Fibroblast of villous mesenchyme (primary cell): ENCODE measurements at places on chromosomes 1 and 21.

GRCh38 chr1:93078203-93078602 is 880 bp upstream of the MTF2 start:
- no peak for DNase-seq

DNA sequence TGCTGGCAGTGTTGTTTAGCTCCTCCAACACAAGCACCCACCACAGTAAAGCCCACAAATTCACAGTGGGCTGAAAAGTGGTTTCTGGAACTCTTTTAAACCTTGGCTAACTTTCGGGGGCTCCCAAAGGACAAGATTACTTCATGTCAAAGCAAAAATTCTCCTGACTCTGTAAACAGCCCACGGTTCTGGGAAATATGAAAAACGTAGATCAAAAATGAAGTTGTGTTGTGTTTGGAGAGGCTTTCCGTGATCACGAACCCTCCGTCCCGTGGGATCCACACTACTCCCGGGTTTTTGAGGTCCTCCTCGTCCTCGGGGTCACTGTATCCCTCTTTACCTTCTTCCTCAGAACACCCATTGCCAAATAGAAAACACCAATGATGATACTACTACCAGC is 159.0 kb upstream of the RUNX1 start:
- no peak for DNase-seq

DNA sequence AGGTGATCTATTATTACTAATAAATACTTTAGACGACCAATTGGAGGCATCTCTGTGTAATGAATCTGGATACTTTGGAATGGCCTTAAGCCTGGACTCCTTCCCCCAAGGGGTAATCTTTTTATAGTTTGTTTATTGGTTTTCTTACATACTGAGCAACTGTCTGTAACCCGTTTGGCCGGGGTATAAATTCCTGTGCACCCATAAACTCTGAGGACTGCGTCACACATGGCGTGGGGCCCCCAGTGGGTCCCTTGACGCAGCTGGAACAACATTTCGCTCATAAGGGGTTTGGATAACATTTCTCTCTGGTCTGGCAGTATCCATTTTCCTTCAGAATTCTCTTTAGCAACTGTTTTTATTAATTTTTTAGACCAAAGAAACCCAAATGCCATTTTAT is 26.5 kb downstream of the SCCPDH start:
- peak; percentile 39 for DNase-seq

DNA sequence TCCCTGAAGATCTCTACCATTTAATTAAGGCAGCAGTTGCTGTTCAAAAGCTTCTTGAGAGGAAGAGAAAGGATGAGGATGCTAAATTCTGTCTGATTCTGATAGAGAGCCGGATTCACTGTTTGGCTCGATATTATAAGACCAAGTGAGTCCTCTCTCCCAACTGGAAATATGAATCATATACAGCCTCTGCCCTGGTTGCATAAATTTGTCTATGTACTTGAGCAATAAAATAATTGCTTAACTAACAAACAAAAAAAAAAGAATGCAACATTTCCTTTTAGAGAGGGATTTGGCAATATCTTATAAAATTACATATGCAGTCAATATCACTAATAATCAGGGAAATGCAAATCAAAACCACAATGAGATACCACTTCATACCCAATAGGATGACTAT is 26.8 kb downstream of the ALDH9A1 start:
- DNase-seq = no peak

GRCh38 chr1:4126731-4127591 is 226.9 kb upstream of the C1orf174 start:
- DNase-seq = no peak

- DNase-seq = peak; percentile 6
Measured at GRCh38 chr1:7253118-7253480, 467.8 kb downstream of the CAMTA1 start.

DNA sequence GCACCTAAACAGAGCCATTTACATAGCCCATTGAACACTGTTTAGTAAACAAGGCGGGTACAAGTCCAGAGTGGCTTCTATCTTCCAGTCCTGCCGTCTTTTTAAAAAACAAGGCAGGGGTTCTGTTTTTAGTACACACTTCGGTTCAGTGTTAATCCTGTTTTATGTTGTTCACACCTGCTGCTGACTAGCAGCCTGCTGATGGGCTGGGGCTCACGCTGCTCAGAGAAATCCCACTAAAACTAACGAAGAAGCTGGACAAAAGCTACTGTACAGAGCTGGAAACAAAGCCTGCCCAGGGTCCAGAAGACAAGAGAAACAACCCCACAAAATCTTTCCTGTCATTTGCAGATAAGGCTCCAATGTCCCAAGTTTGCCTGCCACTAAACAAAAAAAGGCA is 13.2 kb downstream of the ESRRG start:
- no peak for DNase-seq

DNA sequence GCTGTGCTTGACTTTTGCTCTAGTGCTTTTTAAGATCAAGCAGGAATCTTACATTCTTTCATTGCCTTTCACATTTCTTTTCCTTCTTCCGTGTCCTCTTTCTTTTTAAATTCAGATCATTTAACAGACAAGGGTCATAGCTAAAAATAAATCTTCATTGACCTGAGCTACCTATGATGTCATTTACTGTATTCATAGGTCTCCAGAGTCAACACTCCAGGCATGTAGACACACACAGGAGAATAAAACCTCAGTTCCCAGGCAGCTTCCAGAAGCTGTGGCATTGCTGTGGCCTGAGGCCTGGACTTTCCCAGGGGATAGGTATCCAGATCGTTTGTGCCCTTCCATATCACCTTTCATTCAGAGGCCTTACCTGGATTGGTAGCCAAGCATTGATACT is 38.5 kb upstream of the ENAH start:
- DNase-seq = no peak

GRCh38 chr1:54836594-54836993 is 35.5 kb upstream of the TTC22 start:
- DNase-seq = no peak

- no peak for DNase-seq
Measured at GRCh38 chr21:42392731-42393442, 3.0 kb downstream of the TMPRSS3 start.

- peak; percentile 30 for DNase-seq
Measured at GRCh38 chr1:61343734-61344420, 261.5 kb downstream of the NFIA start.

DNA sequence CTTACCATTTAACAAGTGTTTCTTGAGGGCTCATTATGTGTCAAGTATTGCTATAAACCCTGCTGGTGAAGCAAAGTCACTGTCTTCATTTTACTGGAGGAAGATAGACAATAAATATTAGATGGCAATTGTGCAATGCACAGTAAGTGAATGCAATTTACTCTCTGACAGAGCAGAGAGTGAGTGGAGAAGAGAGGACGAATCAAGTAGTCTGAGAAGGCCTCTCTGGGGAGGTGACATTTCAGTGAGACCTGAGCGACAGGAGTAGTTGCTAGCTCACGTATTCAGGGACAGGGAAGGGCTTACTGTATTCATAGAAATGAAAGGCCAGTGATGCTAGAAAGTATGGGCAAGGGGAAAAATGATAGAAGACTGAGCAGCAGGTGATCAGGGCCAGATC is 1.2 kb upstream of the NMNAT2 start:
- no peak for DNase-seq

GRCh38 chr1:203034422-203035110 is 8.3 kb downstream of the PPFIA4 start:
- no peak for DNase-seq

DNA sequence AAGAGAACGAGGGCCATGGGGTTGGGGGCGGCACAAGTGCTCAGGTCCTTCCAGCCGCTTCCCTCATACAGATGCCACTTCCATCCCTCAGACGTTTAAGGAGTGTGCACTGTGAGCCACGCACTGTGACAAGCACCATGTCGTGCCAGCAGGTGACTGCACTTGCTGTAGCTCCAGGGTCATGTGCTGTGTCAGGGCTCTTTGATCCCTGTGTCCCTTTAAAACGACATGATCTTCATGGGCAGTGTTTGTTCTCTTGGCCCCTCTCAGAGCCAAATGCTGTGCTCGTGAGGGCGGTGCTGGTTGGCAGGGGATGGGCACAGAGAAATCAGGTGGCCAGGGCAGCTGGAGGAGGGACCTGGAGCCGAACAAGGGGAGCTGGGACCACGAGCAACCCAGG is 19.9 kb downstream of the IL10RB start:
- DNase-seq = no peak

GRCh38 chr1:167825419-167826079 is 88.4 kb downstream of the ADCY10 start:
- DNase-seq = no peak

DNA sequence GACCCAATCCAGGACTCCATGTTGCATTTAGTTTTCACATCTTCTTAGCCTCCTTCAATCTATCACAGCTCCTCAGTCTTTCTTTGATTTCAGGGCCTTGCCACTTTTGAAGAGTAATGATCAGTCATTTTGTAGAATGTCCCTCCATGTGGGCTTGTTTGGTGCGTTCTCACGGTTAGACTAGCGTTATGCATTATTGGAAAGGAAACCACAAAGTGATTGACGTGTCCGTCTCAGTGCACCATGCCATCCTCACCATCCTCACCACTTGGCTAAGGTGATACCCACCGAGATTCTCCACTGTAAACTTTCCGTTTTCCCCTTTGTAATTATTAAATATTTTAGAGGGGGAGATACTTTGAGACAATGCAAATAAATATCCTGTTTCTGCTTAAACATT is 59.6 kb upstream of the OLIG2 start:
- DNase-seq = no peak

- no peak for DNase-seq
Measured at GRCh38 chr1:191839891-191840290, 318.4 kb upstream of the RGS18 start.

GRCh38 chr1:67597336-67597735 is 87.7 kb upstream of the GADD45A start:
- DNase-seq = peak; percentile 30

DNA sequence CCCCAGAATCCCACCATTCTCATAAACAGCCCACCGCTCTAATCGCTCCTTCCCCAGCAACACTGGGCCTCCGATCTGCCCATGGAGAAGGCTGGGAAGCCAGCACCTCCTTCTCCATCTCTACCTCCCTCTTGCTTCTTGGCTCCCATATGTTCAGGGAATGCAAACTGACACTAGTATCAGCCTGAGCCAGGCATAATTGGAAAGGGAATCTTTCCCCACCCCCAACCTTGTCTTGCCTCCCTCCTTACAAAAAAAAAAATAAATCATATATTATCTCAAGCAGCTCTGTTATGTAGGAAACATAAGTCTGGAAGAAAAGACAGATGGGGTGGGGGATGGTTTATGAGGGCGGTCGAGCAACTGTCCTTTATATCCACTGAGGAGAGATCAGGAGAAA is 127.2 kb downstream of the NAV1 start:
- DNase-seq = no peak

GRCh38 chr1:248695451-248696132 is 7.0 kb downstream of the OR14I1 start:
- DNase-seq = peak; percentile 2

GRCh38 chr1:151175863-151176262 is at the start of gene TMOD4:
Gene TMOD4, minus strand, starts transcription at chr1:151175981. Its CDS starts 1,106 bp downstream, at chr1:151174875.
- peak; percentile 12 for DNase-seq

GRCh38 chr1:20634594-20635084 is 1.4 kb downstream of the PINK1 start:
- peak; percentile 19 for DNase-seq

GRCh38 chr1:99849744-99850458 is at the start of gene AGL:
Gene AGL, plus strand, starts transcription at chr1:99850361. Its CDS starts 682 bp downstream, at chr1:99851043.
- DNase-seq = peak; percentile 76

DNA sequence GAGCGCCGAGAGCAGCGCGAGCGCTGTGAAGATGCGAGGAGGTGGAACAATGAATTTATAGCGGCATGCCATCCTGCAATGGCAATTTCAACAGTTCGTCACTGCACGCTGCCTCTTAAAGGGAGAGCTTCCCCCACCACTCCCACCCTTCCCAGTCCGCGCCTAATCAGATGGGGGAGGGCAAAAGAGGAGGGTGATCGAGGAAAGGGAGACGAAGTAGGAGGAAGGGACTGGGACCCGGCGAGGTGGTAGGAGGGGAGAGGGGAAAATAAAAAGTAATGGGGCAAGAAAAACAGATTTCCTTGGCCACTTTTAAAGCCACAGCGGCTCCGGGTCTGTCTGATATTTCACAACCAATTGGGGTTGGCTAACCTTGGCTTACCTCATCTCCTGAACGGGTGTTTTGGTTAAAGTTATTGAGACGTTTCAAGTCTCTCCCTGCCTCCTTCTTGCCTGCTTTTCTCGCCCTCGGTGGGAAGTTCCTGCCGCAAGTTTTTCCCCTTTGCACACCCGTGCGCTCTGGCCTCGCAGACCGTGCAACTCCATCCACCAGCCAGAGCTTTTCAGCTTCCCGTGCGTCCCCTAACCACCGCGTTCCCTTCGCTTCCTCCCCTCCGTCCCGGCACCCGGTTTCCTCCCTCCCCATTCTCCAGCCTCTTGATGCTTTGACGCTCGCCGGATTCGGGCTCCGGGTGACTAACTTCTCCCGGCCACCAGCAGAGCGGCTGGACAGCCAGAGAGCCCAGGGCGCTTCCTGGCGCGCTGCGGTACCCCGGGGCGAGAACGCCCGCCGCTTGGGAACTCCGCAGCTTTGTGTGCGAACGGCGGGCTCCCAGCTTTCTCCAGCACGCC is at the start of gene ADAMTS5:
ADAMTS5 (minus strand) TSS at position 27 of the 852 bp plus-strand sequence. CDS start 697 bp downstream, outside the sequence.
- DNase-seq = peak; percentile 87

GRCh38 chr1:109395602-109396512 is 1.9 kb downstream of the SORT1 start:
- DNase-seq = peak; percentile 60

GRCh38 chr1:70910013-70910412 is 137.6 kb downstream of the PTGER3 start:
- DNase-seq = no peak

DNA sequence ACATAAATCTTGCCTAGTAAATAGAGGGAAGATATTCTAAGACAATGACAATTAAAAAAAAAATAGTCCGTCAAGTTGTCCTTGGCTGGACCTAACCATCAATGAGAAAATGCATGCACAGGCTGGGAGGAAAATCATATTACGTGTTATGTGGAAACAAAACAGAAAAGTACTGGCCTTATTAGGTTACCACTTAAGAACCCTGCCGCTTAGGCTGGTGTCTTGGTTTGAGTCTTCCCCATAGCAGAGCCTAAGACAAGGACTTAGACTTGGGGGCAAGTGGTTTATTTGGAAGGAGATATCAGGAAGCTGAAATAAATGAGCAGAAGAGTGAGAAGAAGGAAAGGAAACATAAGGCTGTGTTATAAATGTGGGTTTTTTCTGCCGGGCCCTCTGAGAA is 186.4 kb downstream of the MRPL39 start:
- DNase-seq = no peak

DNA sequence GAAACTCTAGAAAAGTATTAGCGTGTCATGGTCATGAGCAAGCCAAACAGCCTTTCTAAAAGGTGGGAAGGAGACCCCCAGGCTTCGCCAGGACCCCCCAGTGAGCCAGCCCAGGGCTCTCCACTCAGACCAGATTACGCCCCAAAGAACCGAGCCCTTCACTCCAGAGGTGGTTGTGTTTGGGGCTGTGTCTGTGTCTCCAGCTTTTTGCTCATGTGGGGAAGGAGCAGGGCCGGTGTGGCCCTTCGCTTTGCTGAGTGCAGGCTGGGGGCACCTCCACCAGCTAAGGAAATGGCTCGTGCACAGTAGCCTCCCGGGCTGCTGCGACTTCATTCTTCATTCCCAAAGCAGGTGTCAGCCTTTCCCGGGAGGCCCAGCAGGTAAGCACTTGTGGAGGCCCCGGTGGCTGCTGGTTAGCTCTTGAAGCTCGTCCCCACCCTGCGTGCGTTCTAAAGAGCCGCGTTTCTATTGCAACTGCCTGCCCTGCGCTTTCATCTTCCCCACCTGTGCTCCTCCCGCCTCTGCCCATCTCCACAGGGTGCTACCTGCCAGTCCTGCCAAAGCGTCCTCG is 531 bp downstream of the TSPEAR start:
- DNase-seq = no peak
